Left hindlimb (tissue), 1 donor: ENCODE measurements at places on chromosomes 13 and 19.

- DNase-seq: no peak
These were observed 10.6 kb downstream of the REXO1 start for GRCh38 chr19:1837625-1838105.

GRCh38 chr19:56144376-56144775 lies 3.3 kb downstream of the ZNF444 start:
- no peak for DNase-seq

DNA sequence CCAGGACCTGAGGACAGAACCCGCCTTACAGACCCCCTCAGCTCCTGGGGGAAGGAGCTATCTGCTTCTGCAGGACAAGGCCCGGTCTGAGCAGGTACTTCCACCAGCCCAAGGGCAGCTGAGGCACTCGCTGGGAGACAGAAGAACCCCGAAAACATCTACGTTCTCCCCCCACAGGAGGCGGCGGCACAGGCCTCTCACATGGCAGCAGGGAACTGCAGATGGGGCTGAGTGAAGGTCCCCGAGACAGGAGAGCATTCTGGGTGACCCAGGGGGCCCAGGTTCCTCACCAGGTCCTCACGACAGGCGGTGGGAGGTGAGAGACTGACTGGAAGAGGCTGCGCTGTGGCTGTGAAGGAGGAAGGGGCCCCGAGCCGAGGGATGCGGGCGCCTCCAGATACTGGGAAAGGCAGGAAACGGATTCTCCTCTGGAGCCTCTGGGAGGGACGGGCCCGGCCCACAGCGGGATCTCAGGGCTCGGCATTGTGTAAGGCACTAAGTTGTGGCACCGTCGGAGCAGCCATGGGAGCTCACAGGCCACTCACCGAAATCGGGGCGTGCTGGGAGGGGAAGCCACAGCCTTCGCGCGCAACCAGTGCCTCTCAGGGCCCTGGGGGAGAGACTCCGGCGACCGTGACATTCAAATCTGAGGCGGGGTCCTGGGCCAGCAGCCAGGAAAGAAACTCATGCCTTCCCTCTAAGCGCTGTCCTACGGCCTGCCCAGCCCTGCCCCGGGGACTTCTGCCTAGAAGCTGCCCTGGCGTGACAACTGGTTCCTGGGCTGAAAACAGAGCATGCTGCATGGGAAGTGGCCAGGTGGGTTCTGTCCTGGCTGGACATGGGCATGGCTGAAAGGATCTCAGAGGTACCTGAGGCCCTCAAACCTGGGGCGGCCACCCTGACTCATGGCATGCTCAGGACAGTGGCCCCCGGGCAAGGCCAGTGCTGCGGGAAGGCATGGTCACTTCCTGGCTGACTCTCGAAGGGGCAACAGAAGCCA lies 14.0 kb downstream of the RPL36 start:
- no peak for DNase-seq

DNA sequence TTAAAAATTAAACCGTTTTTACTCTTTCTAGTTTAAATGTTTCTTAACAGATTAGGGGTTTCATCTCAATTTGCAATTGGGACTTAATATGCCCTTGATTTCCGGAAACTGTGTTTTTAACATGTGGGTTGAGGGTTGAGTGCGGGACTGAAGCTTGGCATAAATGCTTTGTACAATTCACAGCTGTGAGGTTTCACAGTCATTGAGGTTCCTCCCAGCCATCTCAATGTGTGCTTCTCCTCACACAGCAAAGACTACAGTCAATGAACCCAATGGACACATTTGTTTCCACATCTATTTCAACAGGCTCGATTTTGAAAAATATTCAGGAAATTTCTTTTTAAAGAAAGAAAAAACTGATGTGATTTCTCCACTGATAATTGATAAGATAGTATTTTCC lies 328.6 kb downstream of the TBC1D4 start:
- no peak for DNase-seq

GRCh38 chr19:48120505-48120904 lies 9.9 kb upstream of the PLA2G4C start:
- DNase-seq: no peak

GRCh38 chr13:93775507-93776108 lies 549.0 kb downstream of the GPC6 start:
- DNase-seq: no peak
